ENCODE measurements at places on chromosomes 11 and 22.

DNA sequence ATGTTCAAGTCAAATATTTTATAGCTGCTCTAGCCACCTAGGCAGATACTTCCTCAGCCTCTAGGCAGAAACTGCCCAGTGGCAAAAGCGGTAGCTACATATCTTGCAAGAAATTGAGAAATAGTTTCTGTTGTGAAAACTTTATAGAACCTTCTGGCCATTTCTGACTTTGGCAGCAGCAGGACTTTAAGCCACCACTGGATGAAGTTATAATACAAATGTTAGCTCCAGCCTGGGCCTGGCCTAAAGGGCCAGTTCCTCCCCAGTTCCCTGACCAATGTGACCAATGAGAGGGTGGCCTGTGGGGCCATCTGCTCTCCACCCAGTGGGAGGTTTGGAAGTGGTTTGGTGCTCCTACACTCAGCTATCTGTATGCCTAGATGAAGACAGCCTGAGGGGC, 254.0 kb upstream of the NARS2 start:
- no peak for DNase-seq

- no peak for DNase-seq
Observed at GRCh38 chr11:114678125-114679036, at the start of gene NXPE2. Gene NXPE2 (plus strand): TSS chr11:114678527. CDS start chr11:114678576, 49 bp downstream.

GRCh38 chr22:24768537-24769374, 5.8 kb downstream of the PIWIL3 start:
- DNase-seq: peak; percentile 25

DNA sequence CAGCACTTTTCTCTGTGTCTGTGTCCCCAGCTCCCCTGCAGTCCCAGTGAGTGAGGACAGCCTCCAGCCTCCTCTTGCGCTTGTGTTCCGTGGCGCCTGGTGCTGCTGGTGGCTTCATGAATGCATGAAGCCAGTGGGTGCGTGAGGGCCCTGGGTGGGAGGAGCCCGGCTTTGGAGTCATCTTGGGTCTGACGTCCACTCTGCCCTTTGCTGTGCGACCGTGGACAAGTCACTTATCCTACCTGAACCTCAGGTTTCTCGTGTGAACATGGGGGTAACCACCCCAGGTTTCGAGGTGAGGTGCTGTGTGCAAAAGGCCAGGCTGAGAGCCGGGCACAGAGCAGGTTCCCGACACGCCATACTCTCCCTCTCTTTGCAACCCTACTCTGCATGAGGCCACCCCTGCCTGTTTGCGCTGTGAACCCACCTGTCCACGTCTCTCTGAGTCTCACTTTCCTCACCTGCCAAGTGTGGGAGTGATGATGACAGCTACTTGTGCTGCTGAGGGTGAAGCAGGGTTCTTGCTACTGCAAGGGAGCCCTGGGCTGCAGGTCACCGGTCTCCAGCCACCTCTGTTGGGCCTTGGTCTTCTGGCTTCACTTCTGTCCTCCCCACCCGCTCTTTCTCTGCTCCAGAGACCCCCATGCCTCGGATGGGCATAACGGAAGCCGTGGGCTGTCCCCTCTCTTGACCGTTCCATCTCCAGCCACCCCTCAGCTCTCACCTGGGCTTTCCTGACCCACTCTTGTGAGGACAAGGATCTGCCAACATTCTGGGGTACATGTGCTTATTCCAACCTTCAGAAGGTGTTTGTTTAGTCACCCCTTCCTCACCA, 537.6 kb downstream of the TBC1D22A start:
- no peak for DNase-seq

DNA sequence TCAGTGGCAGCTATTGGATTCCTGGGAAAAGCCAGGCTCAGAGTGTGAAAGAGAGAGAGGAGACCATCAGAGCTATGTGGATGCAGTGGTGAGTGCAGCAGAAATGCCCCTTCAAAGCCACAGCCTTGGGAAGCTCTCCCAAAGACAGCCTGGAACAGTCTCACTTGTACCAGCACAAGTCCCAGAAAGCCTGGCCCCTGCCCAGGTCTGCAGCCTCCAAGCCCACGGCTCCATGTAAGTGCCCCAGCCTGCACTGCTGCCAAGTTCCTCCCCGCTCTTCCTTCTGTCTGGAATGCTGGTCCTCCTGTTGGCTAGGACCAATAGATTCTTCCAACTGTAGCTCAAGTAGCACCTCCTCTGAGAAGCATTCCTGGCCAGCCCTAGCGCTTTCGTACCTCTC, 539.7 kb downstream of the MIAT start:
- DNase-seq: no peak

DNA sequence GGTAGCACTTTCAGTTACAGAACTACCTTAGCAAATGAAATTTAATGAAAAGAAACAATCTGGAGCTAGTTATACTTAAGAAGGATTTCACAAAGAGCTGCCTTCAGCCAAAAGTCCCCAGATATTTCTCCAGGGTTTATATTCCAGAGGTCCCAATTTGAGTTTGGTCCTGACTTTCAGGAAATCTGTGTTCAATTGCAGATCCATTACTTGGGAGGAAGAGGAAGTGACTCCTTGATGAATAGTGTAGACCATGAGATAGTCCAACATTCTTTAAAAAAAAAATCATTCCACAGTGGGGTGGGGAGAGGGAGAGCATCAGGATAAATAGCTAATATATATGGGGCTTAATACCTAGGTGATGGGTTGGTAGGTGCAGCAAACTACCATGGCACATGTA, 117.6 kb upstream of the ARHGAP20 start:
- no peak for DNase-seq

DNA sequence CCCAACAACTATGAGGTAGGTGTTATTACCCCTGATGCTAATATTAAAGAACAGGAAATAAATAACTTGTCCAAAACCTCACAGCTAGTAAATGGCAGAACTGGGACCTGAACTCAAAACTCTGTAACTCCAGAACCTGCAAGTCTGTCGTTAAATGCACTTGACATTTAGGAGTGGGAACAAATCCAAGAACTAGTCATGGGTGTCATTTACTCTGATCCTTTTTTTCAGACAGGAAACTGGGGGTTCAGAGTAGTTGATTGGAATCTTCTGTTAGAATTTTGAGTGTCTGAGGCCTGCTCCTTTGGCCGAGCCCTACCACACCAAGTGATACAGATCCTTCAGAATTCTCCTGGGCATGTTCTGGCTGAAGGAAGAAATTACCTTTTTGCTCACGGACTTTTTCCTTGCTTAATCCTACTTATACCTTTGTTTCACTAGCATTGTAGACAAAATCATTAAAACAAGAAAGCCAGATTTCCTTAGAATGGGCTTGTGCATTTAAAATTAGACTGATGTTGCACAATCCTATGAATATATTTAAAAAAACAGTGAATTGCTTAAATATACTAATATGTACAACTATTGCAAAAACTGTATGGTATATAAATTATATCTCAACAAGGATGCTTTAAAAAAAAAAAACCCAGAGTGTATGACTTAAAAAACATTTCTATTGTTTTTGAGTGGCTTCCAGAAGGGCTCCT, 1.4 kb upstream of the YAP1 start:
- no peak for DNase-seq

DNA sequence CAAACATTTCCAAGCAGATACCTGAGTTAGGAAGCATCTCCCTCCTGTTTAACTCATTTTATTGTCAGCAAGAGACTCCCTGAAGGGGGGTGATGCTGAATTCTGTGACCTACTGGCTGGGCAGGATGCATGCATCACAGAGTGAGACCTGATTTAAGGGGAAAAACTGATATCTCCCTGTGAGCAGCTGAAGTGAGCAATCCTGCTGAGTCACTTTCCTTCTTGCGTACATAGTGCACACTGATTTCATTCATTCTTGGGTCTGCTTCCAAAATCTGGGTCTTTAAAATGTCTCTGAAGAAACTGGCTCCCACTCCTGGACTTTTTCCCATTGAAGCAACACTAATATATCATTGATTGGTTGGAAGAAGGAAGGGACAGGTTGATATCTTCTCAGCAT, 23.3 kb downstream of the P4HA3 start:
- DNase-seq: no peak

DNA sequence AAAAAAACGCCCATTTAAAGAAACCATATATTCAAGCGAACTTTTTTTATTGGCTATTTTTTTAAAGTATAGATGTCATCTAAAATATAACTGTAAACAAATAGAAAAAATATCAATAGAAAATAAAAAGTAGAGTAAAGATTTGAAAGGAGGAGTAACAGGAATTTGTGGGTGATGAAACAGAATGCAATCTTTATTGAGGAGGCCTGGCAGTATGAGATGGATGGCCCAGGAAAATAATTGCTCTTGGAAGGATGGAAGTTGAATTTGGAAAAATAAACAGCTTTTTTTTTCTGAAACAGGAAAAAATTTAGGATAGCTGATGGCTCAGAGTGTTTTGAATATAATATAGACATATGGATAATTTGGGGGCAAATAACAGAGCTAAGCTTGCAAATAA, 219.0 kb downstream of the CASP12 start:
- no peak for DNase-seq

GRCh38 chr11:117409511-117409910, 81.9 kb downstream of the CEP164 start:
- DNase-seq: no peak

- DNase-seq: no peak
Observed at GRCh38 chr11:119584193-119585042, 144.6 kb downstream of the NECTIN1 start.

- no peak for DNase-seq
Observed at GRCh38 chr11:45157247-45158209, 11.1 kb downstream of the PRDM11 start.

GRCh38 chr11:117857734-117858414, 18.6 kb downstream of the FXYD6 start:
- no peak for DNase-seq

- DNase-seq: no peak
Observed at GRCh38 chr22:39298241-39298987, 21.0 kb downstream of the RPL3 start.

GRCh38 chr11:72930008-72930407, 115.8 kb downstream of the ATG16L2 start:
- DNase-seq: no peak

- no peak for DNase-seq
Observed at GRCh38 chr11:35571696-35572095, 46.3 kb upstream of the PAMR1 start.
